Mesenteric fat pad (tissue), 1 donor: ENCODE measurements at places on chromosomes 5 and 9. TPM values are rescaled to one million over a fixed set of nuclear protein-coding genes. Genes with fewer than 3 reads are reported as not detected.

DNA sequence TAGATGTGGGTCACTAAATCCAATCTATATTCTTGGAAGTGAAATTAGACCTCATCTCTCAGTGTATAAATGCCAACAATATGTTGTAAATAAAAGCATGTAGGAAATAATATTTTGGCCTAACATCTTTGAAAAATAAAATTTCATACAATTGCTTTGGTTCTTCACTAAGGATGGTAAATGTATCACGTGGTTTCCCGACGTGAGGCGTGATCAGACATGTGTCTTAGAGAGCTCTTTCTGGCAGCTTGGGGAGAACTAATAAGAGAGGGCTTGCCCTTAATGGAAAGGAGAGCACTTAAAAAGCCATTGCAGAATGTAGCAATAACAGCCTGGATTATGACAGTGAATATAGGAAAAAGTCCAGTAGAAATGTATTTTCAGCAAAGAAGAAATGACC, 602.6 kb downstream of the CDH12 start:
- no peak for DNase-seq

- DNase-seq, result no peak
Measured at GRCh38 chr5:93658044-93658443, 75.0 kb downstream of the NR2F1 start.

- peak; percentile 43 for DNase-seq
Measured at GRCh38 chr9:134562146-134562849, 79.3 kb upstream of the COL5A1 start.

GRCh38 chr9:134378901-134379338, 52.7 kb downstream of the RXRA start:
- DNase-seq, result no peak

DNA sequence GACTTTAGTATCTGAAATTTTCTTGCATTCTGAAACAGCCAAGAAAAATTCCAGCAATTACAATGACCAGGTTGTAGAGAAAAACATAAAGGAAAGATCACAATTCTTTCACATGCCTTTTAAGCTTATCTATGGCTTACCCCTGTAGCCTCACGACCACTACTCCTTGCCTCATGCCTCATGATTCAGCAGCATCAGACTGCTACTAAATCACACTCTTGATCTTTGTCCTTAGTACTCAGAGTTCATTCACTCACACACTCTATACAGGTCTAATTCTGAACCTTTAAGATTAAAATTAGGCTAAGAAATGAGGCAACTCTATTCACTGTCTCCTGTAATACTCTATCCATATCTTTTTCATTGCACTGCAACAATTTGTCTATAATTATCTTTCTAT, 415.1 kb downstream of the MLLT3 start:
- DNase-seq, result no peak

DNA sequence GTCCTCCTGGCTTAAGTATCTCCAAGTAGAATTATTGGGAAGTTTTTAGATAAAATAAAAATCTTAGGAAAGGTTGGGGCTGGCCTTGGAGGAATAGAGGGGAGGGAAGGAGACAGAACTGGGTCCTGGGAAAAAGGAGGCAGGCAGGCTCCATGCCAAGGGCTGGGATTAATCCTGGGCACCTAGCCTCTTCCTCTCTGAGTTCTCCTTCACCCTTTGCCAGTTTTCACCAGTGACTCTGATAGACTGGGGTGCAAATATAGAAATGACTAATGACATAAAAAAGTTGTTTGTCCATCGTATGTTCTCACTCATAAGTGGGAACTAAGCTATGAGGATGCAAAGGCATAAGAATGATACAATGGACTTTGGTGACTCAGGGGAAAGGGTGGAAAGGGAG, 81.9 kb downstream of the RMI1 start:
- DNase-seq, result no peak

DNA sequence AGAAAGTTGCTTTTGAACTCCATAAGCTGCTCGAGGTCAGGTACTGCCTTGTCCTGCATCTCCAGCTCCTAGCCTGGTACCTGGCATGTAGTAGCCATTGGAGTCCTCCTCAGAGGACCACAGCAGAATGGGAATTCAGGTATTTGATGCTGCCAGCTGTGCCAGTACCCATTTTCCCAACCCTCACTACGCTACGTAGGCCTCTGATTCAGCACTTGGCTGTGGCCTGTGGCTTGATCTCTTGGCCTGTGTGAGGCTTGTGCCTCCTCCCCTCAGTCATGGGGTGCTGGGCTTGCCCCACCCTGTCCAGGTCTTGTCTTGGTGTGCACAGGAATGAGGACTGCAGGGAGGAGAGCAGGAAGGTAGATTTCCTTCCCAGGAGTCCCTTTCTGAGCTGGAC, 11.8 kb downstream of the OTULIN start:
- DNase-seq, result no peak

DNA sequence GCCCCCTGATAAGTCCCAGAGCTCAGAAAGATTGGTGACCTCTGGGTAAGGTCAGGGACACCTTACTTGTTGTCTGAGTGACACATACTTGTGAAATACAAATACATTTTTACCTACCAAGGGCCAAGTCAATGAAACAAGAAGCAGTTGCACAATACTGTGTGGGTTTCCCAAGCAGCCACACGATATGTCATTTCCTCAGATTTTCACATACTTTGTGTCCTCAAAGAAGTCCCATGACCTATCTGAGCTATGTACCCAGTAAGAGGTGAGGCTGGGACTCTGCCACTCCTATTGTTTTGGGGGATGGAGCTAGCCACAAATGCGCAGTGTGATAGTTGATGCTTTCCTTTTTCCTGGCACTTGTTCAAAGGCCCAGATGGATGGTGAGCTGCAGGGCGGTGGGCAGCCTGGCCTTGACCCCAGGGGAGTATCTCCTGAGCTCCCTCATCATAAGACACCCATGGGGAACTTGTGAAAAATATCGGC, 4.8 kb upstream of the SLC25A51 start:
- peak; percentile 57 for DNase-seq

GRCh38 chr5:81513982-81514381, 120.0 kb upstream of the ACOT12 start:
- DNase-seq, result no peak

GRCh38 chr5:36135988-36136387, 15.7 kb downstream of the LMBRD2 start:
- no peak for DNase-seq

DNA sequence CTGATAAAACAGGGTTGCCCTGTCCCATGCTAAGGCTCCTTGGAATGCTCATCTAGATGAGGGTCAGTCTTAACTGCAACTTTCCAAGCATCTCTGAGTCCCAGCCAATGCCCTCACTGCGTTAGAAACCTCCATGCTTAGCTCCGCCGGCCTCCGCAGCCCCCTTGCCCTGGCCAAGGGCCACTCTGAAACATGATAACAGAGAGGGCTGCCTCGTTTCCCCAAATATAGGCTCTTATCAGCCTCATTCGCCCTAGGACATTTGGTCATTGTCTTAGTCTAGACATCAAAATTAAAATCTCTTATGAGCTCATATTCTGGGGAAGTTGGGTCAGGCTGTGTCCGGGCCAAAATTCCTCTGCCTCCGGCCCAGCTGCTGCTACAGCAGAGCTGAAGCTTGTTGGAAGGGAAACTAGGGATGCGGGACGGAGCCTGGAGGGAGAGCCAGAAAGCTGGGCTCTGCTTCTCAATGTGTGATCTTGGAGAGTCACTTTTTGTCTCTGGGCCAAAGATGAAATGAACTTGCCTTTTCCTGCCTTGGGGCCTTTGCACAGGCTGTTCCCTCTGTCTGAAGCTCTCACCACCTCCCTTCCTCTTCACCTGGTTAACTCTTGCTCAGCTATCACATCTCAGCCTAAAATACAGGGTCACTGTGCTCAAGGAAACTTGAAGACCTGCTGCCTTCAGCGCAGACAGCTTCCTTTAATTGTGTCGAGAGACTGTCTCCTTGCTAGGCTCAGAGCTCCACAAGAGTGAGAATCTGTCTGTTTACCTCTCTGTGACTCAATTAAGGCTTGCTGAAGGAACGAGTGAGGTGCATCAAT, 191.3 kb downstream of the RGS3 start:
- DNase-seq, result peak; percentile 90

- no peak for DNase-seq
Measured at GRCh38 chr9:103942651-103943050, 151.5 kb upstream of the SMC2 start.

DNA sequence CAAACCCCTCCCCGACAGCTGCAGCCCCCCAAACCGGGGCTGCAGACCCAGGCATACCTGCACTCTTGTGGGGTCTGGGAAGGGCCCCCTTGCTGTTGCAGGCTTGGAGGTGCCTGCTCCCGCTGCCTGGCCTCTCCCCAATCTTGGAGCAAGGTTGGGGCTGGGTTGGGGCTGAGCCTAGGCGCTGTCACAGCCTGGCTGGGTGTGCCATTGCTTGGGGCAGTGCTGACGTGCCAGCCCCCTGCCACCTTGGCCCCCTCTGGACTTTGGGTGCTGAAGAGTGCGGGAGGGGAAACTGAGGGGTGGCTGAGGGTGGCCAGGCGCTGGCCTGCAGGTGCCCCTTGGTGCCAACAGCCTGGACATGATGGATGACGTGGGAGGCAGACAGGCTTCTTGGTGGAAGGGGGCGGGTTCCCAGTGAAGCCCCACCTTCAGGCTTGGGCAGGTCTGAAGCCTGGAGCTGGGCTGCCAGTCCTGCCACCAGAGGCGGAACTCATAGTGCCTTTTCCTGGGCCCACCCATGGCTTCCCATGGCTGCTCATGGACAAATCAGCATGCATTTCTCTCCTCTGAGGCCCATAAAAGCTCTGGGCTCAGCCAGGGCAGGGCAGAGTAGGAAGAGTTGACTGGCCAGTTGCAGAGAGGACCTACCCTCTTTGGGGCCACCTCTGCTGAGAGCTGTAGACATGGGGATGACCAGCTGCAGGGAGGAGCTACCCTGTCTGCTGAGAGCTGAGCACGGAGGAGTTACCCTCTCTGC, 19.1 kb downstream of the TMEM38B start:
- no peak for DNase-seq

DNA sequence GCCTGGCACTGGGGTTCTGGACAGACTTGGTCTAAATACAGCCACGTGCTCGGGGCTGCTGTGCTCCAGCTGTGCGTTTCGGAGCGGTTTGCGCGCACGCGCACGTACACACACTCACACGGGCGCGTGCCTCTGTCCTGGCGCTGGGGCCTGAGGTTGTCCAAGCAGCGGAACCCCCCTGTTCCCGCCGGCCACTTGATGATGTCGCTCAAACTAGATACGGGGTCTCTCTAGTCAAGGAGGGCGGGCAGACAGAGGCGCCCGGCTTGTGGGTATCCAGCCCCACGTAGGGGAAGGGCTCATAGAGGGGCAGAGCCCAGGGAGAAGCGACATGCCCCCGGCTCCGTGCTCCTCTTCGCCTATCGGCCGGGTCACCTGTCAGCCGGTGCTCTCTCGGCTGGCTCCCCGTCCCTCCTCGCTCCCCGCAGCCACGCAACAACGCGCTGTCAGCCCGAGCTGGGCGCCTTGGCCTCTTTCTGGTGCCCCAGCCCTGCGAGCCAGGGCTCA, 8.9 kb downstream of the NR2F1-AS1 start:
- no peak for DNase-seq

DNA sequence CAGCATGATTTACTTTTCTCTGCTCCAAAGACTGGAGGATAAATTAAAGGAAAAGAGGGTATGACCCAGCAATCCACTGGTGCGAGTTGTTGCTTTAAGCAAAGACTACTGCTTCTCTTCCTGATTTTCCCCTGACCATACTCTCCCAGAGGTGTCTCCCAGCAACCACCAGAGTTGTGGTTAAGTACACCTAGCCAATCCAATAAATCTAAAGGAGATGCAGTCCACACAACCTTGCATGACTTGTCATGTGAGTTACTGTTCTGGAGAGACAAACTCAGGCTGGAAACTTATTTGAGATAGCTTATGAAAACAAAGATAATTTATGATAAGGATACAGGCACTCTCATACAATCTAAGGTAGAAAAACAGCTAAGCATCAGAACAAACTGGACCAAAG, 11.9 kb downstream of the TMC1 start:
- no peak for DNase-seq

DNA sequence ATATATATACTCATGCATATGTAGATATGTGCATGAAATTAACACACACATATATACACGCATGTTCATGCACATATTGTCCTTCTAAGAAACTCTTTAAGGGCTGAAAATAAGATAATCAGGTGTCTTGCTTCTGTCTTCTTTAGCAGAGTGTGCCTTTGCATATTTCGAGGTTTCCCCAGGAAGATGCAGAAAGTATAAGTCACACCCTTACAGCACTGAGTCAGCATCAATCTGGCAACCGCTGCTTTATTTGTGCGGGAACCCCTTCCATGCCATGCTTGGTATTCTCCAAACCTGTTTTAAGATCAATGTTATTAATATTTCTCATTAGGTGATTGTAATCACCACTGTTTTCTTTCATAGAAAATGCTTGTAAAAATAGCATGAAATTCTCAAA, 557.9 kb downstream of the CAAP1 start:
- no peak for DNase-seq

DNA sequence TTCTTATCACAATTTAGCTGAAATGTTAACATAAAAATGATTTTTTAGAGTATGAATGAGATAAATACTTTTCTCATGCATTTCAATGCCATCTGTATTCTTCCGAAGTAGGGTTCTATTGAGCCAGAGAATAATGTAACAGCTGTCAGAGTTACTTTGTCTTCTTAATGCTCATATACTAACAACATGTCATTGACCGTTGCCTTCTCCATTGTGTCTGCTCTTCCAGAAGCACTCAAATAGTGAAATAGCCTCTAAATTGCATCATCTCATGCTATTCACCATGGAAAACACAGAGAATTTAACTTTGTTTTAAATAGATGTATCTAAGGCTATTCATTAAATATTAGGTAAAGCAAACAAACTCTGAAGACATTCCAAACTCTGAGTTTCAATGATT, 1875.9 kb upstream of the CDH9 start:
- no peak for DNase-seq

The RGS7BP gene
- total RNA-seq, result 0.93 TPM

The GALNT12 gene
- 1.4 TPM for total RNA-seq

The THBS4 gene
- total RNA-seq, result 61.5 TPM

The NIM1K gene
- 0.58 TPM for total RNA-seq

The TMC1 gene
- total RNA-seq, result 0.48 TPM

The SSBP2 gene
- total RNA-seq, result 29.0 TPM

The EDIL3 gene
- total RNA-seq, result 3.7 TPM

The IFNA2 gene
- total RNA-seq, result not detected

The DMRT3 gene
- 1.1 TPM for total RNA-seq
